ENCODE measurements at places on chromosomes 5 and 9. TPM values are rescaled to one million over a fixed set of nuclear protein-coding genes. Genes with fewer than 3 reads are reported as not detected.

HTR4 gene
- total RNA-seq: 45.4 TPM

GRCh38 chr9:110125207-110125751 is 82.7 kb downstream of the C9orf152 start:
- peak; percentile 91 for DNase-seq
- no peaks in the 10 kb centered on the region for H3K4me1 ChIP-seq
- peak overlapping the region; percentile 6 for H3K4me3 ChIP-seq
- no peaks in the 10 kb centered on the region for H3K36me3 ChIP-seq
- H3K27ac ChIP-seq: peak overlapping the region; percentile 83

GRCh38 chr9:109743696-109744095 is 36.3 kb upstream of the PALM2AKAP2 start:
- H3K27ac ChIP-seq: no peak overlapping the region
- DNase-seq: no peak
- no peaks in the 10 kb centered on the region for H3K27me3 ChIP-seq

IQGAP2 gene
- total RNA-seq: 58.6 TPM

- no peaks in the 10 kb centered on the region for H3K36me3 ChIP-seq
- no peak overlapping the region for H3K4me3 ChIP-seq
- no peak for DNase-seq
- no peak overlapping the region for H3K27ac ChIP-seq
- peaks cover 10% of the 10 kb centered on the region for H3K4me1 ChIP-seq
These were observed 1.7 kb downstream of the SNCB start for GRCh38 chr5:176628406-176629228.

FAM81B gene
- total RNA-seq: not detected

FOXE1 gene
- not detected for total RNA-seq

DNA sequence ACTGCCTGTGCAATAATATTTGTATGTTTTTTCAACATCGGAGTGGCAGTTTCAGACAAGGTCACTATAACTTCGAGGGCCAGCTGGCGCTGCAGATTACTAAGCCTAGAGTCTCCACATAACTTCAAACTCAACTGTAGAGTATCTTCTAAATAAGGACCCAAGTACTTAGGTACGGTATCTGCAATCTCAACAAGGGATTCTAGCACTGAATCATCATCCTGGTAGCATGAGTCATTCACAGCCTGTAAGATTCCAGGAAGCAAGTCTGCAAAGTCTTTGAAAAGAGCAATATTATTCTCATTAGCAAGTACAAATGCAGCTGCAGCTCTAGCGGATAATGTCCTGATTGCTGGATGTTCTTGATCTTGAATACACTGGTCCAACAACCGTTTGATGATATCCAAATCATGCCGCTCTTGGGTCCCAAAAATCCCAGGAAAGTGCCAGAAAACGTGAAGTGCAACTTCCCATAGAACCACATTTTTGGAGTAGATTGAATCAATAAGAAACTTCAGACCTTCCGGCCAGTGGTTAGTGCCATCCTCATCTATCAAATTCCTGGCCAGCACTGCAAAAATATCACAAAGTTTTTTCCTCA is 654 bp downstream of the RANBP6 start:
- no peaks in the 10 kb centered on the region for H3K36me3 ChIP-seq
- no peak for DNase-seq
- no peaks in the 10 kb centered on the region for H3K4me1 ChIP-seq
- peak overlapping the region; percentile 75 for H3K4me3 ChIP-seq

PCDHA12 gene
- total RNA-seq: 0.27 TPM

PLPP7 gene
- 3.3 TPM for total RNA-seq

TAF11L6 gene
- not detected for total RNA-seq

SLC34A3 gene
- total RNA-seq: 13.3 TPM

SLC4A9 gene
- total RNA-seq: 2.5 TPM

Data from Peyer's patch (tissue), 4 donors.